ENCODE measurements at places on chromosomes 3 and 15.

DNA sequence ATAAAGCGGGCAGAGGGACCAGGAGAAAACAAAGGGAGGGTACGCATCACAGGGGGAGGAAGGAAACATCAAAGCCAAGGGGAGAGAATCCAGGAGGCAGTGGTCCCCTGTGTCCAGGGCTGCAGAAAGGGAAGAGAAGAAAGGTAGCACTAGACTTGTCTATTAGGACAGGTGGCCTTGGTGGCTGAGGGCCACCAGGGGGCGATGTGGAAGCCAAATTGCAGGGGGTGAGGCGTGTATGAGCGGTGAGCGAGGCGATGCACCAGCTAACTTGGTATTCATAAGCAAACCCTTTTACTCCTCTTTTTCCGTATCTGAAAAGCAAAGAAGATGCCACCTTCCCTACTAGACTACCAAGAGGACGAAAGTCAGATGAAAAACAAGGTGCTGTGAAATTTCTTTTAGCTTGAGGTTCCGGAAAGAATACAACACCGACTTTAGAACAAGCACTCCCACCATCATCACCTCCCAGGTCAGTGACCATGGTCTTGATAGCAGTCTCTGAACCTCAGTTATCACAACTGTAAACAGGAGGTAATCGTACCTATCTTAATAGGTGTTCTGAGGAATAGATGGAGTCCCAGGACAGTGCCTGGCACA, 654.4 kb upstream of the ADAMTS9 start:
- no peak for DNase-seq

GRCh38 chr3:85706130-85706529, 747.3 kb downstream of the CADM2 start:
- no peak for DNase-seq

GRCh38 chr15:82571722-82572222, 31.5 kb upstream of the RPS17 start:
- peak; percentile 50 for DNase-seq

GRCh38 chr15:43514241-43515057, 3.0 kb upstream of the MAP1A start:
- no peak for DNase-seq

GRCh38 chr3:79019137-79019923, 748.5 kb downstream of the ROBO1 start:
- DNase-seq = peak; percentile 68

- DNase-seq = peak; percentile 97
These were observed 43.0 kb downstream of the VGLL4 start for GRCh38 chr3:11600501-11601282.

- DNase-seq = no peak
These were observed 223.2 kb upstream of the THBS1 start for GRCh38 chr15:39357480-39358268.

DNA sequence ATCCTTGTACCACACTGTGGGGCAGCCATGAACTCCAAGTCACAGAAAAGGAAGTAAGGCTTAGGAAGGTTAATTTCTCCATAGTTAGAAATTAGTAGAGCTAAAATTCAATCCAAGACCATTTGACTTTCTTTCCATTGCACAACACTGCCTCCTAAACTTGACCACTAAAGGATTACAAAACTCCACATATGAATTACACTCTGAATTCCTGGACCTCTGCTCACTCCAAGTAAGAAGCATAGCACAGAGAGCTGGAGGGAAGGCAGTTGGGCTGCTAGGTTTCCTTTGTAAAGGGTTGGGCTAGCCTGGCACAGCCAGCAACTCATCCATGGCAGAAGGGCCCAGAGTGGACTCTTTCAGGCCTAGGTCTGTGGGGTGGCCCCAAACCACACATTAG, 134.4 kb downstream of the MYLK start:
- peak; percentile 91 for DNase-seq

GRCh38 chr3:177694951-177695350, 497.7 kb upstream of the TBL1XR1 start:
- DNase-seq = no peak

- DNase-seq = no peak
These were observed 34.6 kb upstream of the ESYT3 start for GRCh38 chr3:138399766-138400165.

- no peak for DNase-seq
These were observed 397.5 kb upstream of the ATP10A start for GRCh38 chr15:26260517-26261133.

DNA sequence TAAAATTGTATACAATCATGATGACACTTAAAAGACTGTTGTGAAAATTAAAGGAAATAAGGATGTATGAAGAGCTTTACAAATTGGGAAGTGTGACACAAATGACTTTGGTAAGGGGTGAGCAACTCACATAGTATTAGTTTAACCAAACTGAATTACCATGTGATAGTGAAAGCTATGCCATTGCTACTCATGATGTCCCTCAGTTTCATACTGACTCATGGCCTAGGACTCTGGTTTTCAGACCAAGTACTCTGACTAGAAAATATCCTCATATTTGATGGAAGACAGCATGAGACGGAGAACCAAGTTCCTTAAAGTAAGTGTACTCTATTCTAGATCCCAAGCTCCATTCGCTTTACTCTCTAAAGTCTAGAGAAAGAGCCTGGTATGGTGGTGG, 203.2 kb upstream of the ICE2 start:
- no peak for DNase-seq

- peak; percentile 54 for DNase-seq
These were observed 63.0 kb downstream of the CHSY1 start for GRCh38 chr15:101188637-101189408.

GRCh38 chr15:52178765-52179164, 12.4 kb downstream of the GNB5 start:
- DNase-seq = no peak

DNA sequence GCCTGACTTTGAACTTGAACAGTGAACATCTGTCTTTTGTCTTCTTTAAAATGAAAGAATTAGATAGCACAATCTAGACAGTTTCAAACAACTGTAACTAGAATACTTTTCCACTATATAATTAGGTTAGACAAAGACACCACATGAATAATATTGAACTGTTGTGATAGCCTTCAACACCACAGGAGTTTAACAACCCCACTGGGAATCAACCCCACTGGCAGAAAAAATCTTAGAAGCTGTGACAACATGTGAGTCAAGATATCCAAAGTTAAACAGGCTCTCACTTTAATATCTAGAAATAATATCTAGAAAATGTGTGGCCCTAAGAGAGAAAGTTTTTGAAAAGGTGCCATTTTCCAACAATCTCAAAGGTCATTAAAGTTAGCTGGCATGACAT, 64.4 kb upstream of the PRICKLE2 start:
- DNase-seq = no peak

DNA sequence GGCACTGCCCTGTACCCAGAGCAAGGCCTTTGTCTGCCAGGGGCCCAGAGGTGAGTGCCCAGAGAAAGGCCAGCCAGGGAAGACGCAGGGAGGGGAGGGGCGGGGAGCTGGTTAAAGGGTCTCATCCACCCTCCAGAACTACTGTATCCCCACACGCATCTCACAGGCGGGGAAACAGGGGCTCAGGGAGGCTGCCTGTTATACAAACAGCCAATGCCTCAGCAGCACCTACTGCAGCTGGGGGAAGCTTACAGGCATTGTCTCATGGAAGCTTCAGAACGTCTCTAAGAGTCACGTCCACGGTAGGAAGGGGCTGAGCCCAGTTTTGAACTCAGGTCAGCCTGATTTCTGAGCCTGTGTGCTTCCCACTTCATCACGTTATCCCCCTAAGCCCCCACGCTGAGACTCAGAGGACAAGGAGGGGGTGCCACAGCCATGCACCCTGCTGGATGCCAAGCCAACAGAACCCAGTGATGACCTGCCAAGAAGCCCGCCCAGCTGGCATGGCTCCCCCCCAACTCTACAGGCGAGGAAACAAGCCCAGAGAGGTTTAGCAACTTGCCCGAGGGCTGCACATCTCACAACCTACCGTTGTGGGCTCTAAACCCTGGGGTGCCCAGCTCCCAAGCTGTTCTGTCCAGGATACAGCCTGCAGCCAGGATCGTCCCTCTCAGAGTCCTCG, 54.5 kb downstream of the IQSEC1 start:
- no peak for DNase-seq

DNA sequence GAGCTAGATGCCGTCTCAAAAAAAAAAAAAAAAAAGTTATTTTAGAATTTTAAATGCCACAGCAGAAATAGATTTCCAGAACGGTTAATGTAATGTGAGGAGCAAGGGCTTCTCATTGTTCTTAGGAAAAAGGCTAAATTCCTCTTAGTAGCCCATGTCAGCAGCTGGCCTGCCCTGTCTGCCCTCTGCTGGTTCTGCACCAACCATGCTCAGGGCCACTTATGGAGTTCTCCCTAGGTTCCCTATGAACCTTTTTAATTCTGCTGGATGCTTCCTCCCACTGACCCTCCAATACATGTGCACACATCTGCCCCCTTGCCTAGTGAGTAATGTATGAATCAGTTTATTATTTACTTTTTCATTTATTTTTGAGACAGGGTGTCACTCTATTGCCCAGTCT, 32.2 kb upstream of the DPPA4 start:
- DNase-seq = no peak

DNA sequence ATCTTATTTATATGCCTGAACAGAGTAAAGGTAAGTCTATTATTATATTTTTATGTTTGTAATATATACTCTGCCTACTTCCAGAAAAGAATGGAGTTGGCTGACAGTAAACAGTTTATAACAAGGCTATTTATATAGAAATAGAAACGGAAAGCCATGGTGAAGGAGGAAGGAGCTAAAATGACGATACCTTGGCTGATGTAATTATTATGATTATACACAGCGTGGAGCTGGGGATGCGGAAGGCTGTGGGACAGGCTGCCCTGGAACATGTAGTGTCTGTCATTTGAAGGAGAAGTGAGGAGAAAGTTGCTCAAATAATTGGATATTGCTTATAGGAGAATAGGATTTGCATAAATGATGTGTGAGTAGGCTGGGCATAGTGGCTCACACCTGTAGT, 37.8 kb downstream of the CEMIP start:
- DNase-seq = no peak

GRCh38 chr3:116135457-116136085, 309.7 kb downstream of the LSAMP start:
- DNase-seq = peak; percentile 74

GRCh38 chr3:134029734-134030378, at the start of gene SLCO2A1:
Gene SLCO2A1 (minus strand): TSS chr3:134029925. CDS start chr3:134029802, 123 bp downstream.
- DNase-seq = no peak

GRCh38 chr15:56088389-56088788, 95.0 kb upstream of the NEDD4 start:
- no peak for DNase-seq

GRCh38 chr3:20637729-20638128, 451.7 kb upstream of the SGO1 start:
- no peak for DNase-seq

DNA sequence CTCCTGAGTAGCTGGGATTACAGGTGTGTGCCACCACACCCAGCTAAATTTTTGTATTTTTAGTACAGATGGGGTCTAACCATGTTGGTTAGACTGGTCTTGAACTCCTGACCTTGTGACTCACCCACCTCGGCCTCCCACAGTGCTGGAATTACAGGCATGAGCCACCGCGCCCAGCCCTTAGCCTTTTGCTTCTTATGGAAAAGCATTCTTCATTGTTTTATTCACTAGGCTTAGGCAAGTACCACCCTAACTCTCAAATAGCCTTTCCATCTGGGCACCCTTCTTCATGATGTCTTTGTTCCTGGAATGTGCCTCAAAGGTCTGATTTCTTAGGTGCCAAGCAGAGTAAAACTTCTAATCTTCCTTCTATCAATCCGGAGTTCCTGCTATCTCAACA, 641.8 kb downstream of the FHIT start:
- no peak for DNase-seq

- DNase-seq = no peak
These were observed 63.6 kb downstream of the CYP11A1 start for GRCh38 chr15:74303741-74304309.

DNA sequence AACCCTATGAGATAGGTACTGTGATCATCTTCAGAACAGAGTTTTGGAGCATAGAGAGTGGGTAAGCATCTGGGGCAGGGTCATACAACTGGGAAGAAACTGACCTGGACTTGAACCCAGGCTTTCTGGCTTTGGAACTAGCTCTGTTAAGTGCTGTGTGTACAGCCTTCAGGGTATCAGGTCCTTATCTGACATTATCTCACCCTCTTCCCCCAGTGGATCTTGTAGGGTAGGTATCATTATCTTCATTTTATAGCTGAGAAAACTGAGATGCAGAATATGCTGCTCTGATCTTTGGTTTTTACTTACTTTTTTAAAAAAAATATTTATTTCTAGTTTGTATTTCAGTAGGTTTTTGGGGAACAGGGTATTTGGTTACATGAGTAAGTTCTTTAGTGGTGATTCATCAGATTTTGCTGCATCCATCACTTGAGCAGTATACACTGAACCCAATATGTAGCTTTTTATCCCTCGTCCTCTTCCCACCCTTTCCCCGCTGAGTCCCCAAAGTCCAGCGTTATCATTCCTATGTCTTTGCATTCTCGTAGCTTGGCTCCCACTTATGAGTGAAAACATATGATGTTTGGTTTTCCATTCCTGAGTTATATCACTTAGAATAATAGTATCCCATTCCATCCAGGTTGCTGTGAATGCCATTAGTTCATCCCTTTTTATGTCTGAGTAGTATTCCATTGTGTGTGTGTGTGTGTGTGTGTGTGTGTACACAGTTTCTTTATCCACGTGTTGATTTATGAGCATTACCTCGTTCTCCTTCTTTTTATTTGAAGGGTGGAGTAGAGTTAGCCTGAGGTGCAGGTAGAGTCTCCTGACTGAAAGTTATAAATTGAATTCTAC, 271.2 kb downstream of the PTPRG start:
- no peak for DNase-seq

DNA sequence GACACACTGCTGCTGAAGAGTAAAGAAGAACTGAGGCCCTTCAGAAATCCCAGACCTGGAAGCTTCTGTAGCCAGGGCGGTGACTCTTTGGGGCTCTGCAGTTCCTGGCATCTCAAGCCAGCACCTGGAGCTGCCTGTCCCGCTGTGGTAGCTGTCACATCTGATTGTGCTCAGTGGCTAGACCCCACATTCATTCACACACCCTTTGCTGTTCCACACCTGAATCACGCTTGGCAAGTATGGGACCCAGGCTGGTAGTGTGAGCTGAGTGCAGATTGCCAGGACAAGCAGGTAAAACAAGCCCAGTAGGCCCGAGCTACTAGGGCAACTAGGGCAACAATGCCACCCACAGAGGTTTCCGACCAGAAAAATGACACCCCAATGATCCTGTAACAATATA, 218.2 kb downstream of the VGLL3 start:
- no peak for DNase-seq

- no peak for DNase-seq
These were observed 85.3 kb upstream of the SLC6A6 start for GRCh38 chr3:14317057-14317553.

- DNase-seq = peak; percentile 23
These were observed 43.8 kb downstream of the RBM15B start for GRCh38 chr3:51434746-51435327.

GRCh38 chr15:64288577-64288976, 67.4 kb downstream of the CSNK1G1 start:
- no peak for DNase-seq

GRCh38 chr3:101036213-101036618, 43.0 kb upstream of the ABI3BP start:
- peak; percentile 99 for DNase-seq

- DNase-seq = no peak
These were observed 27.4 kb upstream of the IL1RAP start for GRCh38 chr3:190486533-190486864.

- peak; percentile 65 for DNase-seq
These were observed 2.3 kb downstream of the LRRC28 start for GRCh38 chr15:99253381-99254090.

All from RCC 7860 (cell line).